ENCODE measurements at places on chromosomes 16 and 17.

GRCh38 chr16:85611444-85612190 lies 1.5 kb upstream of the GSE1 start:
- DNase-seq: peak; percentile 72

GRCh38 chr17:61073799-61074513 lies 325.7 kb upstream of the TBX2 start:
- no peak for DNase-seq

DNA sequence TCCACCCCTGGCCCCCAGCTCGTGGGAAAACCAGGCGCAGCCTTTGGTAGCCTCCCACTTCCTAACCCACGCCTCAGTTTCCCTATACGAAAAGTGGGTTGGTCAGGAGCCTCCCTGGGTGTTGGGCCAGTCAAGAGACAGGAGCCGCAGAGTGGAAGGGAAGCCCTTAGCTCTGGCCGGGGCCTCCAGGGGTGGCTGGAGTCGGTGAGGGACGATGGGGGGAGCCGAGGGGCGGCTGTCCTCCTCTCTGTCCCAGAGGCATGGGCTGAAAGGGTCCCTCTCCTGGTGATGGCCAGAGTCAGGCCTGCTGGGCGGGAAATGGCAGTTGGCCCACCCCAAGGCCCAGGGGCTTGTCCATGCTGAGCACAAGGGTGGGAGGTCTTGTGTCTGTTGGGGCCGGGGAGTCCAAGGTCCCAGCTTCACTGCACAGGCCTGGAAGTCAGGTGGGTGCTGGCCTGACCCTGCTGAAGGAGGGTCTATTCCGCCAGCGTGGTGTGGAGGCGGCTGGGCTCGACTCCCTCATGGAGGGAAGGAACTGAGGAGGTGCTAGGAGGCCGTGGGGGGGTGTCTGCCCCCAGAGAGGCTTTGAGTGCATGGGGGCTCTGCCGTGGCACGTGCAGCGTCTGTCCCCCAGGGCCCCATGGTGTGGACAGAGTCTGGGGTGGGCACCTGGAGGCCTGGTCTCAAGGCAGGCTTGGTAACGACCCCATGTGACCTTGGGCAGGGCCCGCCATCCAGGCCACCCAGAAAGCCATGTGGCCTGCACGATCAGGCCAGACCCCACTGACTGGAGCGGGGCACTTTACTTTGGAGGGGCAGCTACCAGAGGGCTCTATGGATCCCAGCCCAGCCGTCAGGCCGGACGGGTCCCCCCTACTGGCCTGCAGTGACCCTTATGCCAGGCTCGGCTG lies 1.1 kb downstream of the SLC16A3 start:
- DNase-seq: no peak

DNA sequence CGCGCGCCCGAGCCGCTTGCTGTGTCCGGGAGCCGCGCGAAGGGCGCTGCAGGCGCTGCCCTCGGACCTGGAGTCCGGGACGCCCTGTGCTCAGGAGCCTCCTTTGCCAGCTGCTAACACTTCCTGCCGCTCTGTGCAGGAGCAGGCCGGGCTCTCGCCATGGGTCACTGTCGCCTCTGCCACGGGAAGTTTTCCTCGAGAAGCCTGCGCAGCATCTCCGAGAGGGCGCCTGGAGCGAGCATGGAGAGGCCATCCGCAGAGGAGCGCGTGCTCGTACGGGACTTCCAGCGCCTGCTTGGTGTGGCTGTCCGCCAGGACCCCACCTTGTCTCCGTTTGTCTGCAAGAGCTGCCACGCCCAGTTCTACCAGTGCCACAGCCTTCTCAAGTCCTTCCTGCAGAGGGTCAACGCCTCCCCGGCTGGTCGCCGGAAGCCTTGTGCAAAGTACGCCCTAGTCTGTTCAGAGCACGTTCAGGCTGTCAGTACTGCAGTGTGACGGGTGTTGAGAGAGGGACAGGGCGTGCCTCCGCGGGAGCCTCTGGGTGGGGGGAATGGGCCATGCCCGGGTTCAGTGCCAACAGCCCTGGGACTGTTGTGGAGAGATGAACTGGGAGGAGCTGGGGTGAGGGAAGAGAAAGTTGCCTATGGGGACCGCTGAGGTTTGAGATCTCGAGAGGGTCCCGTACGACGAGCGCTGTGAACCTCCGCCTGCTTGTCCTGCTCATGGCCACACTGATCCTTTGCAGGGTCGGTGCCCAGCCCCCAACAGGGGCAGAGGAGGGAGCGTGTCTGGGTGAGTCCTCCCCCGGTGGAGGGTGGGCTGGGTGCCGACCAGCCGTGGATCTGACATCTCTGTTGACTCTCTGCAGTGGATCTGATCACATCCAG lies 1.3 kb downstream of the ZNF276 start:
- no peak for DNase-seq

DNA sequence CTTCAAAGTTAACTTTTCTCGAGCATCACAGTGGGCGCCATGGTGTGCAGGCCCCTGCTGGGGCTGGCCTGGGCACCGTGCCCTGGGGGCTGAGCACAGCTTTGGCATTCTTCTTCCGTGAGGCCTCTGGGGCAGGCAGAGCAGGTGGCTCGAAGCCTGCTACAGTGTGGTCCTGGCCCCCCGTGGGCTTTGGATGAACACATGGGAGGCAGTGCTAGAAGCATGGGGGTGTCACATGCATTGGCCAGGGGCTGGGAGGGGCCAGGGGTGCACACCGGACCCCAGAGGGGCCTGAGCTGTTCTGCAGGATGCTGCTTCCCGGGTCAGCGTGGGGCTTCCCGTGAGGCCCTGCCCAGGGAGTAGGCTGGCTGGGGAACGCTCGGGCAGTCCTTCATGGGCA lies 12.1 kb upstream of the C16orf74 start:
- no peak for DNase-seq

GRCh38 chr17:78899361-78900260 lies 3.4 kb downstream of the CEP295NL start:
- DNase-seq: no peak

DNA sequence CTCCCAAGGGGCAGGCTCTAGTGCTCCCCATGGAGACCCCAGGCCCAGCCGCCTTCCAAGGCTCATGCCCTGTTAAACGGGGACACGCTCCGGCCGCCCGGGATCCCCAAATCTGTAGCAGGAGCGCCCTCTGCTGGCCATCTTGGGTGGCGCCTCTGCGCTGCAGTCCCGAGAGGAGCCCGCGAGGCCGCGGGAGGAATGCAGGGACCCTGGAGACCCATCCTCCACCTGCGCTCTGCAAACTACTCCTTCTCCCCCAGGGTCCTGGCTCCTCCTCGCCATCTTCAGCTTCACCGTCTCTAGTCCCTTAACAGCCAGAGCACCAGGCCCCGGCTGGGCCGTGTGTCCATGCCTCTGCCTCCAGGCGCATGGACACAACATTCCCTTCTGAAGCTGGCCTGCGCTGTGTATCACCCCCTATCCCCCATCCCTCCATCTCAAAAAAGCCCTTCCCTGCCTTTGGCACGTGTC lies 23.6 kb upstream of the KRT17 start:
- peak; percentile 22 for DNase-seq

- DNase-seq: no peak
Observed at GRCh38 chr16:11161974-11162373, 94.0 kb downstream of the SOCS1 start.

DNA sequence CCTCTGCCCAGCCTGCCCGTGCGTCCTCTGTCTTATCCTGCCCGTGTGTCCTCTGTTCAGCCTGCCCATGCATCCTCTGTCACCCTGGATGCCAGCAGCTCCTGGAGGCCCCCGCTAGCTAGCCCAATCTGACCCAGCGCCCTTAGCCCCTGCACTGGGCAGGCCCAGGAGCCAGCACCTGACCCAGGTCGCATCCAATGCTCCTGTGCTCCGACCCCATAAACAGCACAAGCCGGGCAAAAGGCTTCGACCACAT lies 13.1 kb downstream of the CDH15 start:
- DNase-seq: no peak

GRCh38 chr16:15502041-15502725 lies 67.8 kb downstream of the BMERB1 start:
- DNase-seq: peak; percentile 32

DNA sequence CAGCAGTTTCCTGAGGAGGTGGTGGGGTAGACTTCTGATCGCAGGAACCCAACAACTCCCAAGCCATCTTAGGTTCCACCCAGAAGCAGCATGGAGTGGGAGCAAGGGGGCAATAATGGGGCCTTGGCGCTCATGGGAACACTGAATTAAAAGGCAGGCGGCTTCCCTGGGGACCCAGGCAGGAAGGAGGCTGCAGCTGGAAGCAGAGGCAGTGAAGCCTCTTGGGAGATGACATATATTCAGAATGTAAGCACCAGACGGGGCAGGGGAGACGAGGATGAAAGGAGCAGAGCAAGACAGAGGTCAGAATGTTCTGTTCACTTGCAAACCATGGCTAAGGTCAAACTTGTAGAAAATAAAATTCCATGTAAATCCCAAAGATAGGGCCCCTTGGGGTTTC lies 2.9 kb downstream of the HIGD1B start:
- no peak for DNase-seq

- DNase-seq: no peak
Observed at GRCh38 chr17:38710985-38711384, 5.9 kb downstream of the MLLT6 start.

- DNase-seq: no peak
Observed at GRCh38 chr16:78972986-78973385, 627.6 kb downstream of the MAF start.

DNA sequence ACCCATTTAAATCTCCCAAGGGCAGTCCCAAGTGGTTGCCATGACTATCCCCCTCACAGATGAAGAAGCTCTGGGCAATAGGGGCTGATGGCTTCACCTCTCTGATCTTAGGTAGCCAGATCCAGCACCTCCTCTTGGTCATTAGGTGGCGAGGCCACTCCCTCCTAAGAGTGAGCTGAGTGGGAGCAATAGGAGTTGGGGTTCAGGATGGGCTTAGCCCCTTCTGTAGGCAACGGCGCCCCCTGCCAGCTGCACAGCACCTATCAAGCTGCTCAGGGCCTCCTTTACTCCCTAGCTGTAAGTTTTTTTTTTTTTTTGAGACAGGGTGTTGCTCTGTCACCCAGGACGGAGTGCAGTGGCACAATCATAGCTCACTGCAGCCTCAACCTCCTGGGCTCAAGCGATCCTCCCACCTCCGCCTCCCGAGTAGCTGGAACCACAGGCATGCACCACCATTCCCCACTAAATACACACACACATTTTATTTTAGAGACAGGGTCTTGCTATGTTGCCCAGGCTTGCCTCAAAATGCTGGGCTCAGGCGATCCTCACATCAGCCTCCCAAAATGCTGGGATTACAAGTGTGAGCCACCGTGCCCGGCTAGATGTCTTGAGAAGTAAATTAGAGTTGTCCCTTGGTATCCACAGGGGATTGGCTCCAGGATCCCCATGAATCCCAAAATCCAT lies 3.5 kb upstream of the RRAD start:
- DNase-seq: no peak

- peak; percentile 47 for DNase-seq
Observed at GRCh38 chr17:13888056-13888609, 181.2 kb upstream of the COX10 start.

DNA sequence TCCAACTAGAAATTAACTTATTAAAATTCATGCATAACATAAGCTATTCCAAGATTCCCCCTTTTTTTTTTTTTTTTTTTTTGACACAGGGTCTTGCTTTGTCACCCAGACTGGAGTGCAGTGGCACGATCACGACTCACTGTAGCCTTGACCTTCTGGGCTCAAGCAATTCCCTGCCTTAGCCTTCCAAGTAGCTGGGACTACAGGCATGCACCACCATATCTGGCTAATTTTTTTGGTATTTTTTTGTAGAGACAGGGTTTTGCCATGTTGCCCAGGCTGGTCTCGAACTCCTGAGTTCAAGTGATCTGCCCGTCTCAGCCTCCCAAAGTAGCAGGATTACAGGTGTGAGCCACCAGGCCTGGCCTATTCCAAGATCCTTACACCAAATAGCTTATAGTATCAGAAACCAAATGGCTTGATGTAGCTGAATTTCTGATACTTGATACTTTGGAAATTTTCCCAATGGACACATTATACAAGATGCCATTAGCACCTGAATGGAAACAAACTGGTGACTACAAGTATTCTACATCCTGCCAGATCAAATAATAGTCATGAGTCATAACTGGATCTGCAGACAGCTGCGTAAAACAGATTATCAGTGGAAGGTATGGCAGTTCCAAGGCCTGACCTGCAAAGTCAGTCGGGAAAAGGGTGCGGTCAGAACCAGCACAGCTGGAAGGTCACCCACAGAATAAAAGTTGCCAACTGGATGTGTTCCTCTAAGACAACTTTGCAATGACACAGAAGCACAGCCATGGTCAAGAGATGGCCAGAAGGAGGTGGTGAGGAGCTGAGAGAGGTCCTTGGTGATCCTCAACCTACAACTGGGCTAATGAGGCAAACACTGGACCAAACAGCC lies 14.5 kb downstream of the TUBG1 start:
- peak; percentile 40 for DNase-seq

- DNase-seq: no peak
Observed at GRCh38 chr17:30720013-30720471, 104.5 kb downstream of the CRLF3 start.

DNA sequence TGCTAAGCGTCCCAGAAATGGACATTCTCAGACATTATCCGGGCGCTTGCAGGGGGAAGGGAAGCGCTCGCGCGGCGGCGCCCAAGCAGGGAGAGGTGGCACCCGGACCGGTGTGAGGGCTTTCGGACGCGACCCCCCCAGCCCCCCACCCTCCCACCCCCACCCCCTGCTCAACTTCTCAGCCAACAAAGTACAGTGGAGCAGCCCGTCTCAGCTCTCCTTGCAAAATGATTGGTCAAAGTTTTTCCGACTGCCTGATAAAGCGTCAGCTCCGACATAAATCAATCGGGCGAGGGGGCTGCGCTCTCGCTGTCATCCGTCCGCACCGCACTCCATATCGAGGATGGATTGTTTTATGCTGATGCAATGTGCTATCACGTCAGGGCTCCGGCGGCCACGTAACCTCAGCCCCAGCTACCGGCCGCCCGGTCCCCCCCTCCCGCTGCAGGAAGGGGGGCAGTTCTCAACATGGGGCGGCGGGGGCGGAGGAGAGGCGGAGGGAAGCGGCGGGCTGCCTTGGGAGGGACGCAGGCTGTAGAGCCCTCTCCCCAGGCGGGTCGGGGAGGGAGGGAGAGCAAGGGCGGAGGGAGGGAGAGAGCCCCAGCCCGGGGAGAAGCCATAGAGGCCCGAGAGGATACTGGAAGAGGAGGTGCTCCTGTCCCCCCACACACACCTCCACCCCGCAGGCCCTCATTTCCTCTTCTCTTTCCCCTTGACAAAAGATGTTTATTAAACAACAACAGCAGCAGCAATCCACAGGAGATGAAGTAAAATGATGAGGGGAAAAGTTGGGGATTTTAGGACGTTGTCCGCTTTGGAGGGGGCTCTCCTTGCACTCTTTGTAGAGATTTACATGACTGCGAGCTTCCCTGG lies at the start of gene HOXB9:
TSS of gene HOXB9 (minus strand) at position 114 of the 873 bp plus-strand sequence. CDS start at position 25, 89 bp downstream.
- DNase-seq: peak; percentile 83
